ENCODE measurements at places on chromosomes 16 and 17.

DNA sequence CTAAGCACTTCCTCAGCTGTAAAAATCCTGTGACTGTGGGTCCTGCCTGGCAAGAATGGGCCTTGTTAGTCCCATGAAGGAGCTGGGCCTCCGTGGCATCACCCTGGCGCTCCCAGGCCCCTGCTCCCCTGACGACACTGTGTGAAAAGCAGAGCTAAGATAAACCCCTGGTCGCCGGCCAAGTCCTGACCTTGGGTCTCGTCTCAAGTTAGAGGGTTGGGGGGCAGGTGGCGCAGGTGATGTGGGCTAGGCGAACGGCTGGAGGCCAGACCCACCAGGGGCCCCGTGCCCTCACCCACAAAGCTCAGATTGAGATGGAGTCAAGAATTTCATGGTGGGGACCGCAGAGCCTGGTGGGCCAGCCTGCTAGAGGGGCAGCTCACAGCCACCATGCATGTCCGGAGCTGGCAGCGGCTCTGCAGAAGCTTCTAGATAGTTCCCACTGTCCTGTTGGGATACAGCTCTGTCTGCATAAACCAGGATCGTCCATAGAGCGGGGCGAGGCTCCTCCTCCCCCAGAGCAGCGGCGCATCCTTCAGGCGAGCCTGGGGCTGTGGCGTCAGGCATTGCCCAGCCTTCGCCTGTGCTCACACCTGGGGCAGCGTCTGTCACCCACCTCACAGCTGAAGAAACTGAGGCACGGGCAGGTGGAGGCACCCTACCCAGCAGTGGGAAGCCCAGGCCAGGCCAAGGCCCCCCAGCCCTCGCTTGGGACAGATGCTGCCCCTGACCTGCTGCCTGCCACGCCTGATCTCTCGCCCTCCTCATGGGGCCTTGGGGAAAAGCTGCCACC, 12.0 kb downstream of the CYBC1 start:
- DNase-seq = no peak

DNA sequence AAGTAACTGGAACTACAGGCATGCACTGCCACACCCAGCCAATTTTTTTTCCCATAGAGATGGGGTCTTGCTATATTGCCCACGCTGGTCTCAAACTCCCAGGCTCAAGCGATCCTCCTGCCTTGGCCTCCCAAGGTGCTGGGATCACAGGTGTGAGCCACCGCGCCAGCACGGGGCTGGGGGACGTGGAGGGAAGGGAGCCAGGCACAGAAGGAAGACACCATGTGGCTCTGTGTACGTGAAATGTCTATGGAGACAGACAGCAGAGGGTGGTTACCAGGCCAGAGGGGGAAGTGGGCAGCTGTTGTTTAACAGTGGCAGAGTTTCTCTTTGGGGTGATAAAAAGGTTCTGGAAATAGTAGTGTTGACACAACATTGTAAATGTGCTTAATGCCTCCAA, 4.6 kb upstream of the PIEZO1 start:
- no peak for DNase-seq

DNA sequence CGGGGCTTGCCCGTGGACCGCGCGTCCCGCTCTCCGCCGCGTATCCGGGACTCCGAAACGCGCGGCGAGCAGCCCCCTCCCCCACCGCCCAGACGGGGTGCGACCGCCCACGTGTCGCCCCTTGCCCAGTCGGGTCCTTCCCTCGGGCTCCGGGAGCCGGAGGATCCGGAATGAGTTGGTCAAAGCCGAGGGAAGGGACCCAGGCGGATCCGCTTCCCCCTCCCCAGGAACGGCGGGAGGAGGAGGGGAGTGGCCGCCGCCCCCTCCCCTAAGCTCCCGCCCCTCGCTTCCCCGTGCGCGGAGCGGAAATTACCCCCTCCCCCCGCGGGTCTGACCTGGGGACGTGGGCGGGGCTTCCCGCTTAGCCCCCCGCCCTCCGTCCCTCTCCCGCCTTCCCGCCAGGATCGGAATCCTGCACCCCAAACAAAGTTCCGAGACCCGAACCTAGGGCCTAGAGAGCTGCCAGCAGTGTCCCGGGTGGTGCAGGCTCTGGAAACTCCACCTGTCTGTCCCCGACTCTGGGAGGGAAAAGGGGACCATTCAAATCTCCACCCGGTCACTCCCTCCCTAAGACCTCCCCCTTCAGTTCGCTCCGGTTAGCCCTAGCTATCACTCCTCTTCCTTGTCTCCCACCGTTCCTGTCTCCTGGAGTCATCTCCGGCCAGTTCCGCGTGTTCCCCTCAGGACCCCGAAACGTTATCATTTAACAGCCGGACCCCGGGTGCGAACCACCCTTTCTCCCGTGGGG, 1.0 kb upstream of the IGF2BP1 start:
- DNase-seq = no peak

GRCh38 chr17:33671491-33671890, 378.4 kb upstream of the ASIC2 start:
- no peak for DNase-seq

- peak; percentile 62 for DNase-seq
These were observed 26.9 kb downstream of the IRX5 start for GRCh38 chr16:54957403-54958166.

DNA sequence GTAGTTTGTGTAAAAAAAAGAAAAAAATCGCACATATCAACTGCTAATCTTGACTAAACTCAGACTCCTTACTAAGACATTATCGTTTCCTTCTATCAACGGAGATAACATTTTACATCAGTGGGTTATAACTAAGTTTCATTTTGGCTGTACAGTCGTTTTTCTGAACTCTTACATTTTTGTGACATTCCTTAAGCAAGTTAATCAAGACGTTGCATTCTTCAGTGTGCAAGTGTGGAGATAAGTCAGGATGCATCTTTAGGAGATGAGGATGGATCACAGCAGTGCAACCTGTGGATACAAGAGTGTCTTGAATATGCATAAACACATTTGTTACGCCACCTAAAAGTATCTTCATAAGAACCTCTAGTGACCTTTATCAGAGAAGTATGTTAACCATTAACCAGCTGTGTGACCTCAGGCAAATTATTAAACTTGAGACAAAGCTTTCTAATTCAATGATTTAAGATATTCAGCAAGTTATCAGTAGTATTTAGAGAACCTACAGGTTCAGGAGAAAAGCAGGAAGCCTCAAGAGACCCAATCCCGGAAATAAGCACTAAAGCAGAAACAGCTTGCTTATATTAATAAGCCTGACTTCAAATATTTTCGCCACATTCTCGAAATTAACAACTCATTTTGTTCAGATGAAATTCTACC, 9.4 kb downstream of the CMC2 start:
- DNase-seq = no peak

DNA sequence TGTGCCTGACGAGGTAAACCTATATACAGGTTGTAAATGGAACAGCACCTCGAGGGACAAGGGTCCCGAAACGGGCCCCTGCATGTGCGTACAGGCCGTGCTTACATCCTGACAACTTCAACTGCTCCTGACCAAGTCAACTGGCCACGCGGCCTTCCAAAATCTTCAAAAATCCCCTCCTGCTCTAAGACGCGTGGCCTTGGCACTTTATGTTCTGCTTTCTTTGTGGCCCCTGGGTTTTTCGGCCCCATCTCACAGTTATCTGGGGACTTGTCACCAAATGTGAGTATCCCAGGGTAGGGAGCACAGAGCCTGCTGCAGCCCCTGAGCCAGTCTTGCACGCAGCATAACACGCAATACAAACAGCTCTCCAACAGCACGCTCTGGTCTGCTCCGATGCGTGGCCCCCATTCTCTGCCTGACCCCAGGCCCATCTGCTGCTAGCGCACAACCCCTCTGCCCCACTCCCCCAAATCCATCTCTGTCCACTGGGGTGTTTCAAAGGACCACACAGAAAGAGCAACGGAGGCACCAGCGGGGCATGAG, 659 bp downstream of the RPH3AL start:
- DNase-seq = no peak

GRCh38 chr17:77802811-77803220, 155.7 kb upstream of the TNRC6C start:
- DNase-seq = no peak

- DNase-seq = no peak
These were observed 26.9 kb downstream of the GPRC5B start for GRCh38 chr16:19857593-19858339.

DNA sequence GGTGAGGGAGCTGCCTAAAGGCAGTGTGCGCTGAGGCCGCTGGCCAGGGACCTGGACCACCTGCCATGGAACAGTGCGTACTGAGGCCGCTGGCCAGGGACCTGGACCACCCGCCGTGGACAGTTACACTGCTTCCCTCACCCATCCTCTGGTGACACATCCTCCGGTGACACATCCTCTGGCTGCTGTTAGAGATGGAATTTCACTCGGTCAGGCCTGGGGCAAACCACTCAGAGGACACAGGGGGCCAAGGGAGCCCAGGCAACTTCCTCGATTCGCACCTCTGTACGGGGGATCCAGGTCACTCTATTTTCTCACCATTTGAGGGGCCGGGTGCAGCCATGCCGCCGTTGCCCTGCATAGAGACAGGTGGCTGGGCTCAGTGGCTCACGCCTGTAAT, 32.4 kb upstream of the RPTOR start:
- no peak for DNase-seq

DNA sequence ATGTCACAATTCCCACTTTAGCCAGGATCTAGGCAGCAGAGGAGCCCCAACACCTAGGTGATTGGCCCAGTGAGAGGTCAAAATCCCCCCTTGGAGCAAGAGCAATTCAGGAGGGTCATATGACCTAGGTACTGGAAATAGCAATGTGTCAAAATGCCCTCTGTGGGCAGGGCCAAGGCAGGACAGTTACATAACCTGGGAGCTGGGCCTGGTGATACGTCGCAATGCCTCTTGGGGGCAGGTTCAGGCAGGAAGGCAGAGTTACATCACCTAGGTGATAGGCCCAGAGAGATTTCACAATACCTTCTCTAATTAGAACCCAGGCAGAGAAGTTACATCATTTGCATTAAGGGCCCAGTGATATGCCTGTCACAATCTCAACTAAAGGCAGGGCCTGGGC, 1906.3 kb downstream of the TP53TG3F start:
- DNase-seq = no peak

DNA sequence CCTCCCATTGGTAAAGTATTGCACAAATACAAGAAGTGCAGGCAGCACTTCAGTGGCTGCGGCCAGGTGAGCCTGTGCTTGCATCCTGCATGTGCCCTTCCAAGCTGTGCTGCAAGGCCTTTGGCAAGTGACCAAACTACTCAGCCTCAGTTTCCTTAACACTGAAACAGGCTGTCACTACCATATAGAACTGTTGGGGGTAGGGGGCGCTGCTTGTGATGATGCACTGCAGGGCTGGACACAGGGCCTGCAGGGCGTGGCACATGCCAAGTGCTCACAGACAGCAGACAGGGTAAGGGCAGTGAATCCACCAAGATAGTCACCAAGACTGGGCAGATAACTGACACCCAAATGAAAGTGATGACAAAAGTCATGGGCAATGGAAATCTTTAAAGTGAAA, 65.6 kb upstream of the SREBF1 start:
- DNase-seq = no peak

GRCh38 chr16:76574651-76575050, 297.4 kb downstream of the CNTNAP4 start:
- DNase-seq = no peak

GRCh38 chr16:15427648-15428239, 6.6 kb upstream of the BMERB1 start:
- peak; percentile 37 for DNase-seq

GRCh38 chr17:70447588-70447987, 278.3 kb downstream of the KCNJ2 start:
- peak; percentile 93 for DNase-seq

DNA sequence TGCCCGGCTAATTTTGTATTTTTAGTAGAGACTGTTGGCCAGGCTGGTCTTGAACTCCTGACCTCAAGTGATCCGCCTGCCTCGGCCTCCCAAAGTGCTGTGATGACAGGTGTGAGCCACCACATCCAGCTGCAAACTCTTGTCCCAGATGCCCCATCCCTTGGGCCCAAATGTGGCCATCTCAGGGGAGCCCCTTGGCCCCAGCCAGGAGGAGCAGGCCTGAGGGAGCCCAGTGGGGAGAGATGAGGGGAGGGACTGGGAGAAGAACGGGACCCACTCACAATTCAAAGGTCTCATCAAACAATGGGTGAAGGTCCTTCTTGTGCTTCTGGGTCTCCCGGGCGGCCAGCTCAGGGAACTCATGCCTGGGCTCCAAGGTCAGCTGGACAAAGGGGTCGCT, 14.5 kb downstream of the UNC13D start:
- no peak for DNase-seq

- DNase-seq = no peak
These were observed 325.9 kb downstream of the ZFHX3 start for GRCh38 chr16:72721981-72722380.

GRCh38 chr16:89268585-89268984, 51.1 kb downstream of the ZNF778 start:
- DNase-seq = no peak

DNA sequence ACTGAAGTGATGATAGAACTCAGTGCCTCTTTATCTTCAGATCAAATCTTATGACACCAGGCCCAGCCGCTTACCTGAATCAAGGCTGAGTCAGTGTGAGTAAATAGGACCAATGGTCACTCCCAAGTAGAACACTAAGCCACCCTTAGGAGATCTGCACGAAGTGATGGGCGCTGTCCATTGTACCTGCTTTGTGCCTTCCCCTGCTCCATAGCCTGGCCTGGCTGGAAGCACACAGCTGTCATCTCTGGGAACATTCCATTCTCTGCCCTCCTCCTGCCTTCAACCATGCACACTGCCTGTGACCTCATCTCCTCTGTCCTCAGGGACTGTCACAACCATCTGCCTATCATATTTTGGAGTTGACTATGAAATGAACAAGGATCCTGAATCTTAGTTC, 279.5 kb upstream of the ASIC2 start:
- peak; percentile 35 for DNase-seq

- no peak for DNase-seq
These were observed 6.0 kb downstream of the CCDC137 start for GRCh38 chr17:81672504-81672903.

GRCh38 chr16:83102336-83102735, 475.6 kb downstream of the CDH13 start:
- DNase-seq = no peak

- no peak for DNase-seq
These were observed 13.2 kb upstream of the RPL13 start for GRCh38 chr16:89547291-89547690.

- DNase-seq = no peak
These were observed 23.1 kb downstream of the STAT3 start for GRCh38 chr17:42365136-42365535.

- no peak for DNase-seq
These were observed 31.7 kb upstream of the ARL4D start for GRCh38 chr17:43366891-43367736.

GRCh38 chr16:10601444-10602408, 21.3 kb upstream of the EMP2 start:
- peak; percentile 60 for DNase-seq
